Fibroblast of skin of right quadriceps (primary cell): ENCODE measurements at places on chromosomes 2 and 18.

GRCh38 chr2:205405194-205405593, 277.1 kb upstream of the NRP2 start:
- DNase-seq: peak; percentile 74

DNA sequence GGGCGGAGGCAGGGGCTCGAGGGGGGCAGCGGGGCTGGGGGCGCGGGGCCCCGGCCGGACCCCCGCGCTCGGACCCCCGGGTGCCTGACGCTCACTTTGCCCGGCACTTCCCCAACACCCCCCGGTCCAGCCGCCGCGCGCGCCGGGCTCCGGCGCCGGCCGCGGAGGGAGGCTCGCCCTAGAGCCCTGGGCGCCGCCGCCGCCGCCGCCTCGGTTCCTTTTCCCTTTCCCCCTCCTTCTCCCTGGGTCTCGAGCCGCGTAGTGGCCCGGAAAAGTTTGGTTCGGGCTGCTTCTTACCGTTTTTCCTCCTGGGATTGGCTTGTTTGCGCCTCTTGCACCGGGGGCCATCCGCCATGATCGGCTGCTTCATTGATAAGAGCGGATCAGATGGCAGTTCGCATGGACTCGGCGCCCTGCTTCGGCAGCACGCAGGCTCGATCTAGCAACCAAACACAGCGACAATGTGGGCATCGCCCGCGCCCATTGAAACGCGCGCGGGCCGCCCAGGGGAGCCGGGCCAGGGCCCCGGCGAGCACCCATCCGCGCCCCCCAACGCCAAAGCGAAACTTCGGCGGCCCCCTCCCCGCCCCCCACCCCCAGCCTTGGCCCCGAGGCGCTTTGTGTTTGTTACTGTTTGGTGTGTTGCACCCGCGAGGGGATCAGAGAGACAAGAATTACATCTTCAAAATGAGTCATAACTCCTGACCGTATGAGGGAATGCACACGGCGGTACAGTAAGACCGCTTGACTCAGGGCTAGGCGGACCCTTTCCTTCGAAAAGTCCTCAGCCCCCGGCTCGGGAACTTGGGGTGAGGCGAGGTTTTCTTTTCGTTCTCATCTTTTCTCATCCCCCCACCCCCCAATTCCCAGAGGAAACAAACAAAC, 2.7 kb downstream of the ZEB2 start:
- DNase-seq: peak; percentile 97

DNA sequence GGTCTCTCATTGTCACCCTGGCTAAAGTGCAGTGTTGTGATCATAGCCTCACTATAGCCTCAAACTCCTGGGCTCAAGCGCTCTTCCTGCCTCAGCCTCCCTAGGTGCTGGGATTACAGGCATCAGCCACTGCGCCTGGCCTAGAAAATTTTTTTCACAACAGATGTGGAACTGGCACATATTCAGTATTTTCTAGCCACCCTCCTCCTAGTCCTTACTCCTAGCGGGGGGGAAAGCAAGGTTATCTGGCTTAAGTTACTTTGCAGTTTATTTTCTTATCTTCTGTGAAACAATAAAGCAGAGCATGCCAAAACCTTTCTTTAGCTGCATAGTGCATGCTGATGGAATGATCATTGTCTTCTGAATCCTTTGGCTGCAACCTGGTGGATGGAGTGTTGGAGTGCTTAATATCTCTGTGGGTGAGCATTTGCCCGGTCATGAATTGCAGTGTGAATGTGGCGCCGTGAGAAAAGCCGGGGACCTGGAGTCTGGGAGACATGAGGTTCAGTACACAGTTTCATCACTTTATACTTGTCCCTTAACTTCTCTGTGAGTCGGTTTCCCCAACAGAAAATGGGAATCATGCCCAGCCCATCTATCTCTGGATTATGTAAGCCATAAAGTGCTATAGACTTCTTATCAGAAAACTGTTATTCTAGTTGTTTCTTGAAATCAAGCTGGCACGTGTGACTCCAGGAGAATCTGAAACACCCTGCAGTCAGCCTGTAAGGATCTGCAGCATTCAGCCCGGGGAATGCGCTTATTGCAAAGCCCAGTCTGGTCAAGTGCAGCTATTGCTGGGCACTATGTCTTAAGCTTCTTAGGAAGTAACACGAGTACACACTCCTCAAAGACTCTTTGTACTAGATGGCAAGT, 38.2 kb upstream of the MAP3K20 start:
- DNase-seq: no peak

- DNase-seq: no peak
Observed at GRCh38 chr2:32701806-32702205, 74.0 kb downstream of the TTC27 start.

- no peak for DNase-seq
Observed at GRCh38 chr2:96730212-96730611, 9.7 kb downstream of the LMAN2L start.

DNA sequence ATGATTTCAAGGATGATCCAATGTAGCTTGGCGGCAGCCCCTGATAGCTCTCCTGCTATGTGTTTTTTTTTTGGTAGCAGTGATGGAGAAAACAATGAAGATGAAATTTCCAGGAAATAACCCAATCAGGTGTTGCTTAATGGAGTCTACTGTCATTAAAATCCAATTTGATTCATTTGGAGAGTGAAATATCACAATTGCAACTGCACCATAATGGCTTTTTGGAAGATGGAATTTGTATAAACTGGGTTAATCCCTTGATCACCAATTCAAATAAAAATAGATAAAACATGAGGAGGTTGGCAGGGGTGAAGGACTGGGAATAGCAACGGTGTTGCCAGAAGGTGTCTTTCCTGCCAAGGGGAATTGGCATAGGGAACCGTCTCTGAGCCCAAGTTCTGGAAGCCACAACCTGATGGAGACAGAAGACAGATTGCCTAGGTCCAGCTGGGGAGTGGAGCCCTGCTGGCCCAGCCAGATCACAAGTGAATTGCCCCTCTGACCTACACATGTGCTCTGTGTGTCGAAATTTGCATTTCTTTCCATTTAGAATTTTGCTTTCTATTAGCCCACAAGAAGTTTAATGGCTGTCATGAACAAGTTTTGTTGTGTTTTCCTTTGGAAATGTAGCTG, 170.3 kb upstream of the SPRED2 start:
- no peak for DNase-seq

DNA sequence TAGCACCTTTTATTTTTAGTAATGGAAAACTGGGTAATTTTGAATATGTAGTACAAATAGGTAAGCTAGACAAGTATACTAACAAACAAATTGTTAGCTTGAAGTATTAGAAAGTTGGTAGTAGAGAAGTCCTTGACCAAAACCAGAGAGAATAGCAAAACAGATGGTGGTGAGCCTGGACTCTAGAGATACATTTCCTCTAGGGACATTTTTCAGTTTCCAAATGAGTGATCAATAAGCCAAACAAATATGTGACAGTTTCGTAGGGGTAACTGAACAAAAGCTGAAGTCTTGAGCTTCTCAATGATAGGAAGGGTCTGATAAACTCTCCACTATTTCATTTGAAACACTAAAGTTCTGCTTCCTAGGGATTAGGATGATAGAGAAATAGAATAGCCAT, 692.0 kb upstream of the FAM98A start:
- DNase-seq: no peak

GRCh38 chr2:11366326-11366741, 21.9 kb upstream of the ROCK2 start:
- no peak for DNase-seq

DNA sequence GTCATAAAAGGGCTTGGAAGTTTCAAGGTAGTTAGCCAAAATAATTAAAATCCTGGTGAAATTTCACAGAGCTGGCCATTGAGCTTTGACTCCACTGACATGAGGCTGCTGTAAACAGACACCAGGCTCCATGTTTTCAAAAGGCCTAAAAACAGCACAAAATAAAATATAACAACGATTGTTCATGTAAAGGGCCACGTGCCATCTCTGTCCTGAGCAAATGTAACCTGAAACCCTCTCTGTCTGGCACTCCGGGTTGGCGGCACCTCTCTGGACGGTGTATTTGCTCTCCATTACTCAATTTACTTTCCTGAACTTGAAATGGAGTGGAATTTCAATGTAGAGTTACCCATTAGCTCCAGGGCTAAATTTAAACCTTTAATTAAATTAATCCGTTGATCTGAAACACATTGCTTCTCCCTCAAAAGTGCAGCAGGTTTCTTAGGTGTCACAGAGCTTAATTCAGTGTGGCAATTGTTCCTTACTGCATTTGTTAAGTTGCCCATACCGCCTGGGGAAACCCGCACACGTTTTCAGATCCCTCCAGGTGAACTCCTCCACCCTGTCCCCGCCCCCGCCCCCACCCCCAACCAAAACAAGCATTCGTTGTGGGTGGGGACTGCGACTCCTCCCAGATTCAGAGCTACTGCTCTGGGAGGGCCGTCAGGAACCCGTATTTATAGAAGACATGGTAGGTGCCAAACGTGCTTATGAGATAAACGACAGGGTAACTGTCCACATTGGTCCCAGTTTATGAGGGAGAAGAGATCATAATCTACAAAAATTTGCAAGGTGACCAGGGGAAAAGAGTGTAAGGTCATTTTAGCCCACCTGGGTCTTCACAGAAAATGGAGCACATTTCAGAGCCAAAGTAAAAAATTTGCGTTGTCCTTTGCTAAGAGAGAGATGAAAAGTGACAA, 1.2 kb upstream of the CABLES1 start:
- no peak for DNase-seq

DNA sequence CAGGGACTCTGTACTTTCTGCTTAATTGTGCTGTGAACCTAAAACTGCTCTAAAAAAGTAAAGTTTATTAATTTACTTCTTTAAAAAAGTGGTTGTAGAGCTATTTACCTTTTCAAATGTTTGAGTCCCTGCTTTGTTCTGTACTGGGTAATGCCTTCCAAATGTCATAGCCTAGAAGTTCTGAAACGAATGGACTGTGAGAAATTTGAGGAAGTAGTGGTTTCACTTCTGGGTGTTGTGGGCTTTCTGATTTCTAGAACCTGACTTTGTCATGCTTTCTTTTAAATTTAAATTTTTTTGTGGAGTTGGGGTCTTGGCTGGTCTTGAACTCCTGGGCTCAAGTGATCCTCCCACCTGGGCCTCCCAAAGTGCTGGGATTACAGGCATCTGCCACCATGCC, 44.6 kb downstream of the SMAD4 start:
- no peak for DNase-seq

DNA sequence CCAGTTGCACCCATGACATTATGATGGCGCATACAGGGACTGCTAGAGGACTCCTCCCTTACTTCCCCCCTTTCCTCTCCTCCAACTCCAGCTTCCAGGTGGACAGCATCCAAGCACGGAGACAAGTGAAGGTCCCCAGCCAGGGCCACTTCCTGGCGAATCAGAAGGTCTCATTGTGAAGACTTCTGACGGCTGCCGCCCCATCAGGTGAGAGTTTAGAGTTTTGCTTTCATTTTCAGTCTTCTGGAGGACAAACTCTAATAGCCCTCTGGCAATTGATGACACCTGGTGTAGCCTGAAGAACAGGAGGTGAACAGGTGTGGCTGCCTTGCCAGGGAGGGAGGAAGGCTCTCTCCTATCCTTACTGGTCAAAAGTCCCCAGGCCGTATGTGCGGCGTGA, 77.3 kb upstream of the KCNH7 start:
- DNase-seq: no peak

- DNase-seq: no peak
Observed at GRCh38 chr2:98039085-98039756, 43.5 kb upstream of the TMEM131 start.

DNA sequence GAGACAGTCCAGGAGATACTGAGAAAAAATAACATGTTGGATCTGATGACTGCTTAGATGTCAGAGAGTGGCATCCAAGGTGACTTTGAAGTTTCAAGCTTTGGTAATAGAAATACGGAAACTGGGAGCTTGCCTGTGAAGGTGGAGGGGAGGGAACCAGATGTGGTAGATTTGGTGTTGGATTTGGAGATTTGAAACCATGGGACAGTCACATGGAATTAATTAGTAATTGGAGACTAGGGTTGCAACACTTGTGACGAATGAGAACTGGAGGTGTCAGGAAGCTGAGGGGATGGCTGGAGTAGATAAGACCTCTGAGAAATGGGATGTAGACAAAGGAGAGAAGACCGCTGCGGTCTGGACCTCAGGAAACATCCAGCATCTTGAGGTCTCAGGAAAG, 46.7 kb downstream of the RPL37A start:
- peak; percentile 87 for DNase-seq

DNA sequence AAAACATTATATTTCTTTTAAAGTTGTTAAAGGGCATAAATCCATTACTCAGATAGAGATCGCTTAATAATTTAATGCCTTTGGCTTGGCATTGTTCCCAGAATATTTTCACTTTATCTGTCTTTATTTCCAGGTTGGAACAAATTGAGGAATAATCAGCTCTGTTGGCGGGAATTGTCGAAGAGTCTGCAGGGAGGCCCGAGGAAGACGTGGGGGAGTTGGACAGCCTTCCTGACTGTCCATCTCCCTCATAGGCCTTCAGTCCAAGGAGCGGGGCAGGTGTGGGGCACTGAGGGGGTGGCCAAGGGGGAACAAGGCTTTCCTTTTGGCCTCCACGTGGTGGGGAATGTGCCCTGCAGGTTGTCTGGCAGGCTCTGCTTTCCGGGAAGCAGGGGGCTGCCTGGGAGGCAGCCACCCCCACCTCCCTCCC, 179.6 kb downstream of the ZBTB7C start:
- no peak for DNase-seq

DNA sequence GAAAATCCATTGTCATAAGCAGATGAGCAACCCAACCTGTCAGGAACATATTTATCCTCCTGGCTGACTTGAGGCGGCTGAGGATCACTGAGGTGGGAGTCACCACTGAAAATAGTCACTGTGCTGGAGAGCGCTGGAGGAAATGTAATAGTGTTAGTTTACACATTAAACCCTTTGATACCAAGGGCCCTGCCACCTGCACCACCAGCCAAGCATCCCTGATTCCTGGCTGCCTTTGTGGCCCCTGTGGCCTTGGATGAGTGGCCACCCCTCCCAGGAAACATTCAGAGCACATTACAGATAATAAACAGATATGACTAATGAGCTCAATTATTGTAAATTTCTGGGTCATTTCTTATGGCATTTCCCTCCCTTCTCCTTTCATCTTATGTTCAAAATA, 105.9 kb downstream of the LYPD1 start:
- DNase-seq: no peak

- no peak for DNase-seq
Observed at GRCh38 chr2:239688840-239689239, 288.0 kb upstream of the HDAC4 start.

- DNase-seq: peak; percentile 84
Observed at GRCh38 chr2:224885836-224886547, 156.3 kb downstream of the DOCK10 start.
